Breast epithelium (tissue), 4 donors: ENCODE measurements at places on chromosomes 11 and 22. TPM values are rescaled to one million over a fixed set of nuclear protein-coding genes. Genes with fewer than 3 reads are reported as not detected.
A peak's percentile ranks its signal among the peaks of the same experiment; 100 is the strongest.

CRYBA4 gene
- total RNA-seq, result not detected

- peak; percentile 75 for DNase-seq
- no peaks in the 10 kb centered on the region for H3K27me3 ChIP-seq
- peak within 1 kb of the TSS; percentile 98 for H3K27ac ChIP-seq
- H3K36me3 ChIP-seq, result no peaks in the 10 kb centered on the region
- no peaks in the 10 kb centered on the region for H3K4me1 ChIP-seq
Measured at GRCh38 chr11:3840870-3841425, at the start of gene RHOG. RHOG (minus strand) TSS chr11:3840959; CDS start chr11:3828138, 12,821 bp downstream.

OR4A16 gene
- total RNA-seq, result not detected

C11orf87 gene
- total RNA-seq, result under 0.01 TPM

RTN4R gene
- total RNA-seq, result 1.9 TPM

MMP27 gene
- total RNA-seq, result 0.33 TPM

DNA sequence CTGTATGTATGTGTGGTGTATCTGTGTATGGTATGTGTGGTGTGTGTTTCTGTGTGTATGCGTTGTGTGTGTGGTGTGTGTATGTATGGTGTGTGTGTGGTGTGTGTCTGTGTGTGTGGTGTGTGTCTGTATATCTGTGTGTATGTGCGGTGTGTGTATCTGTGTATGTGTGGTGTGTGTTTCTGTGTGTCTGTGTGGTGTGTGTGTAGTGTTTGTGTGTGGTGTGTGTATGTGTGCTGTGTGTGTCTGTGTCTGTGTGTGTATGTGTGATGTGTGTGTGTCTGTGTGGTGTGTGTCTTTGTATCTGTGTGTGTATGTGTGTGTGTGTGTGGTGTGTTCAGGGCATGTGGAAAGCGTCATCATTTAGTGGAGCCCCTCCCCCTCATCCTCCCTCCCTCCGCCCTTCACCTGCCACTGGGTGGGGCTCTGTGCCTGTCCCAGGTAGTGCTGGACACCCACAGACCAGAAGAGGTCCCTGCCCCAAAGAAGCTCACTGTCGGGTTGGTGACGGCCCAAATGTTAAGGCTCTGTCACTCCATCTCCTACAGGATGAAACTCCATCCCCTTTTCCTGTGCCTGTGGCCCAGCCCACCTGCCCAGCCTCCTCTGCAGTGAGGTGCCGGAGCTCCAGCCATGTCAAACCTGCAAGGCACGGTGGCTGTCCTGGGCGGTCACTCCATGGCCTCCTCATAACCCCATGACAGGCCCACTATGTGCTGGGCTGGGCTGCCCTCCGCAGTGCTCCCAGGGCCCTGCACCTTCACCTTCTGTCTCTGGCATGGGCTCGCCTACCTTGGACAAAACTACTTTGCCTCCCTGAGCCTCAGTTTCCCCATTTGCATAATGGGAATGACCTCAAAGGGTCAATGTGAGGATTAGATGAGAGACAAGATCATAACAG lies 23.4 kb upstream of the SHISAL1 start:
- H3K36me3 ChIP-seq, result no peaks in the 10 kb centered on the region
- H3K27ac ChIP-seq, result no peak overlapping the region
- H3K27me3 ChIP-seq, result no peaks in the 10 kb centered on the region
- no peak overlapping the region for H3K4me3 ChIP-seq
- no peak for DNase-seq

DNA sequence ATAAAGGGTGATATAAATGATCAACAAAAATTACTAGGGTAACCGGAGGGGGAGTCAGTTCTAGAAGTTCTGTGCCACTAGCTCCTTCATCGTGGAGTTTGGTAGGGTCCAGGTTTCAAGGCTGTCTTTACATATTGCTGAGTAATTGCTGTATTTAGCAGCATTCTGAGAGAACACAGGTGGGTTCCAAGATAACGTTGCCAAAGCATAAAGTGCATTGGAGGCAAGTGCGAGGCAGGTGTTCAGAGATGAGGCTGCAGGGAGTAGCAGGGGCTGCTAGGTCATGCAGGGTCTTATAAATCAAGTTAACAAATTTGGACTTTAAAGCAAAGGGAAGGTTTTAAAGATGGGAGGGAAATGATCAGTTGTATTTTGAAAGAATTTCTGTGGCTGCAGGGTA lies 17.8 kb downstream of the SGSM3 start:
- no peak for DNase-seq
- H3K36me3 ChIP-seq, result no peaks in the 10 kb centered on the region
- H3K27me3 ChIP-seq, result no peaks in the 10 kb centered on the region
- H3K27ac ChIP-seq, result no peak overlapping the region

DNA sequence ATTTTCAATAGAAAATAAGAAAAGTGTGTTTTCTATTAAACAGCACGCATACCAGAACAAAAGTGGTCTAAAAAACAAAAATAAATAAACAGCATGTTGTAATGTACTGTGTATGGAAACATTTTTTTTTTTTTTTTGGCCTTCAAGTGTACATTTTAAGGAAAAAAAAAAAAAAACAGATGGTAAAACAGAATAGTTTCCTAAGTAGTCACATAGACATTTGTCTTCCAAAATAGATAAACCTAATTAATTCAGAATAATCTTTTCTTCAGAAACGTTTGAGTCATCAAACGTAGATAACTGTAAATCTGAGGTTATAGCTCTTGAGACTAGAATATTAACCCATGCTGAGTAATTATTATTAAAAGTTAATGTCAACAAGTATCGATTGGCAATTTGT lies 396 bp upstream of the CFAP300 start:
- H3K36me3 ChIP-seq, result no peaks in the 10 kb centered on the region
- no peak for DNase-seq
- H3K27ac ChIP-seq, result peak overlapping the region; percentile 75

GRCh38 chr11:36743039-36743438 lies 145.0 kb upstream of the RAG2 start:
- no peak overlapping the region for H3K27ac ChIP-seq
- no peaks in the 10 kb centered on the region for H3K27me3 ChIP-seq
- no peak for DNase-seq
- no peaks in the 10 kb centered on the region for H3K4me1 ChIP-seq
- no peak overlapping the region for H3K4me3 ChIP-seq

DNA sequence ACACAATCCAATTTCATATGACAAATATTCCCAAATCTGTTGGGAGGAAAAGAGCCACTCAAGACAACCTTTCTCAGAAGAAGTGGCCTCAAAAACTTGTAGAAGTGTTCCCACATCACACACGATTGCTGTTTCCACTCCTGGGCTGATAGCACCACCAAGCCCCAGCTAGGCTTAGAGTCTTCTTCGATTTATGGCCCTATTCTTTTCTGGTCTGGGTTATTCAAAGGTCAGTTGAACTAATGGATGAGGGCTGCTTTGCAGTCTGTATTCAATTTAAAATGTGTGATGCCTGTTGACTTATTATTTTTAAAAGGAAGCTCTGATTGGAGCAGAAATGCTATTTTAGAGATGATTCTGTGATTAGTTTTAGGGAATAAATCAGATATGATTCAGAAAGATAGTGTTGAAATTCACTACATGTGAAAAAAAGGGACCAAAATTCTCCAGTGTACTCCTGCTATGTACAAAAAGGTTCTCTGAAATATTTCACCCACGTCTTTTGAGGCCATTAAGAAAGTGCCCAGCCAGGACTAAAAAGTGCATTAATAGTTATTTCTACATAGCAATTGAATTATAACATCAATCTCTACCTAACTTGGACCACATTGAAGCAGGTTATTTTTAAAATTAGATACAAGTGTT lies 57.3 kb upstream of the SPON1 start:
- H3K27me3 ChIP-seq, result no peaks in the 10 kb centered on the region
- no peaks in the 10 kb centered on the region for H3K36me3 ChIP-seq
- no peak overlapping the region for H3K4me3 ChIP-seq
- no peak for DNase-seq

DNA sequence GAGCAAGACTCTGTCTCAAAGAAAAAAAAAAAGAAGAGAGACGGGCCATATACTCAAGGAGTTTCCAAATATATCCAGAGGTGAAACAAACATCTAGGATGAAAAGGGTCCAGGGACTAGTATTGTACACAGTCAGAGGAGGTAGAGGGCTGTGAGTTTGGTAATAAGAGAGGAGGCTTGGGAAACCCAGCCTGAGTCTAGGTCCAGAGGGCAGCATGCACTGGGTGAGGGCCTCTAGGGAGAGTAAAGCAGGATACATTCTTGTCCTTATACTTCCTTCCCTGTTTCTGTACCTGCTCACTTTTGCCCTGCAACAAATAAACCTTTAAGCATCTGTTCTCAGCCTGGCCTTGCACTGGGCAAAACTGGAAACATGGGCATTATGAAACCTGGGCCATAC lies 31.5 kb downstream of the STIM1 start:
- no peaks in the 10 kb centered on the region for H3K36me3 ChIP-seq
- no peak overlapping the region for H3K4me3 ChIP-seq
- no peaks in the 10 kb centered on the region for H3K27me3 ChIP-seq
- H3K4me1 ChIP-seq, result no peaks in the 10 kb centered on the region

KRTAP5-11 gene
- total RNA-seq, result not detected

SLC22A9 gene
- not detected for total RNA-seq

BBOX1 gene
- 61.0 TPM for total RNA-seq

GRCh38 chr11:72629266-72629665 lies 45.0 kb downstream of the PDE2A start:
- no peaks in the 10 kb centered on the region for H3K4me1 ChIP-seq
- no peaks in the 10 kb centered on the region for H3K27me3 ChIP-seq
- no peaks in the 10 kb centered on the region for H3K36me3 ChIP-seq
- peak overlapping the region; percentile 68 for H3K27ac ChIP-seq

ADAMTS8 gene
- 0.32 TPM for total RNA-seq

IGF2 gene
- total RNA-seq, result 13.6 TPM

DNA sequence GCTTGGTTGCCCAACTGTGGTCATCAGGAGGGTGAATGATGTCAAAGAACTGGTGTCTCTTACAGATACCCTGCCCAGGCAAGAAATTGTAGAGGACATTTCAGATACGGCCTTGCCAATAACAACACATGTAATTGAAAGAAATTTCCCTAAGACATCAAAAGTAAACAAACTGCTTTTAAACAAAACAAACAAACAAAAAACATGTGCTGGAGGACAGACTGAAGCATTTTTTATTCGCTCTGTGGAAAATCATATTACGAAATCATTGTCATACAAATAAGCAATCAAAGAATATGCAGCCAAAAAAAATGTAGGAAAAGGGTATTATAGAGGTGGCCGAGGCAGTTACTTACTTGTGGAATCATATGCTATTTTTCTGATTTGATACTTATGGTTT lies 52.1 kb upstream of the MYEOV start:
- H3K27me3 ChIP-seq, result no peaks in the 10 kb centered on the region
- H3K36me3 ChIP-seq, result no peaks in the 10 kb centered on the region
- no peak for DNase-seq

DNA sequence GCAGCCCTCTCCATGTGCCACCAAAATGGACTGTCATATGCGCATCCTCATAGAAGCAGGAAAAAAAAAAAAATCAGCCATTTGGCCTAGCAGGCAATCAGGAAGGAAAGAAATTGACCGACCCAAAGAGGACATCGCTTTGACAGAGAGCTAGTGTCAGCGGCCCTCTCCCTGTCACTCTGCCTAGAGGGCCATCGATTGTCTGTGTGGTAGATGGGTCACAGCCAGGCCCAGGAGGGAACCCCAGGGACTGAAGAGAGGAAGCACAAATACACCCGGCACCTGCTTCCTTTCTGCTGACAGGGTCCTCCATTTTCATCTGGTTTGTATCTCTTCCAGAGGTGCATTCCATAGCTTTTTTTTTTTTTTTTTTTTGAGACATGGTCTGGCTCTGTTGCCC lies 21.8 kb downstream of the VPS37C start:
- no peaks in the 10 kb centered on the region for H3K36me3 ChIP-seq
- no peaks in the 10 kb centered on the region for H3K4me1 ChIP-seq
- H3K4me3 ChIP-seq, result no peak overlapping the region
- H3K27ac ChIP-seq, result no peak overlapping the region
- no peak for DNase-seq
- no peaks in the 10 kb centered on the region for H3K27me3 ChIP-seq

DNA sequence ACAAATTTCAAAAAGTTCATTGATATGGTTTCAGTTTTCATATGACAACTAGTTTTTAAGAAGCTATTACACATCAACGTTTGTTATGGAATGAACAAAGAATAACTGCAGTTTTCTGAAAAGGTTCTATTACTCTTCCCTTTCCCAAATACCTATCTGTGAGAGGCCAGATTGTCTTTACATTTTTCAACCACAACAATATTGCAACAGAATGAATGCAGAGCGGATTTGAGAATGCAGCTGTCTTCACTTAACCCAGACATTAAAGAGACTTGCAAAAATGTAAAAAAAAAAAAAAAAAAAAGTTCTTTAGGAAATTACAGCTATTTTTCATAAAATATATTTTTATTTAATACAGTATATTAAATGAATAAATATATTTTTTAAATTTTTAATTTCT lies 250.8 kb downstream of the DDX10 start:
- no peaks in the 10 kb centered on the region for H3K4me1 ChIP-seq
- H3K36me3 ChIP-seq, result no peaks in the 10 kb centered on the region
- H3K4me3 ChIP-seq, result no peak overlapping the region
- H3K27ac ChIP-seq, result no peak overlapping the region
- no peaks in the 10 kb centered on the region for H3K27me3 ChIP-seq

ANO5 gene
- total RNA-seq, result 4.2 TPM

DNA sequence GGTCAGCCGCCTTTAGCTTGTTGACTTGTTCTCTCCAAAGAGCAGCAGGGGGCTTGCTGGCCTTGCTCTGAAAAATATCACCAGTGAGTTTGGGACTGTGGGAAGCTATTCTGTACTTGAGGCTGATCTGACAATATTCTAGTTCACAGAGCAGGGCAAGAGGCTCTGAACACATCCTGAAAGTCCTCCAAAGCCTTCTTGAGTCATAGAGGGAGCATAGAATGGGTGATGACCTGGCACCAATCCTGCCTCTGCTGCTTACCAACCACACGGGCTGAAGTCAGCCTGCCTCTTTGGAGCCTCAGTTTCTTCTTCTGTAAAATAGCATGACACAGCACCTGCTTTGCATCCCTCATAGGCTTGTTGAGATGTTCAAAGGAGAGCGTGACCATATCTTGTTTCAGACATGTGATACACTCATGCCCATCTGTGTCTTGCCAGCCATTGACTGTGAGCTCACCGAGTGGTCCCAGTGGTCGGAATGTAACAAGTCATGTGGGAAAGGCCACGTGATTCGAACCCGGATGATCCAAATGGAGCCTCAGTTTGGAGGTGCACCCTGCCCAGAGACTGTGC lies 96.6 kb downstream of the RRAS2 start:
- no peak overlapping the region for H3K27ac ChIP-seq
- H3K36me3 ChIP-seq, result no peaks in the 10 kb centered on the region
- no peak for DNase-seq
- no peaks in the 10 kb centered on the region for H3K4me1 ChIP-seq
- no peak overlapping the region for H3K4me3 ChIP-seq

GRCh38 chr22:24380220-24380904 lies 47.0 kb upstream of the ADORA2A start:
- no peak overlapping the region for H3K27ac ChIP-seq
- no peaks in the 10 kb centered on the region for H3K27me3 ChIP-seq
- no peak for DNase-seq
- H3K4me1 ChIP-seq, result no peaks in the 10 kb centered on the region

GRCh38 chr11:28636566-28636965 lies 528.4 kb downstream of the METTL15 start:
- no peak for DNase-seq
- no peaks in the 10 kb centered on the region for H3K27me3 ChIP-seq
- H3K36me3 ChIP-seq, result no peaks in the 10 kb centered on the region
- no peaks in the 10 kb centered on the region for H3K4me1 ChIP-seq
- no peak overlapping the region for H3K27ac ChIP-seq

GRCh38 chr11:36487619-36488018 lies 22.5 kb downstream of the TRAF6 start:
- DNase-seq, result no peak
- H3K4me1 ChIP-seq, result no peaks in the 10 kb centered on the region
- H3K27ac ChIP-seq, result no peak overlapping the region
- H3K36me3 ChIP-seq, result no peaks in the 10 kb centered on the region
- H3K27me3 ChIP-seq, result no peaks in the 10 kb centered on the region

CYTH4 gene
- total RNA-seq, result 10.5 TPM
